ENCODE measurements at places on chromosomes 4 and X.

- DNase-seq = no peak
These were observed 266.6 kb downstream of the ZNF674 start for GRCh38 chrX:46278572-46278971.

DNA sequence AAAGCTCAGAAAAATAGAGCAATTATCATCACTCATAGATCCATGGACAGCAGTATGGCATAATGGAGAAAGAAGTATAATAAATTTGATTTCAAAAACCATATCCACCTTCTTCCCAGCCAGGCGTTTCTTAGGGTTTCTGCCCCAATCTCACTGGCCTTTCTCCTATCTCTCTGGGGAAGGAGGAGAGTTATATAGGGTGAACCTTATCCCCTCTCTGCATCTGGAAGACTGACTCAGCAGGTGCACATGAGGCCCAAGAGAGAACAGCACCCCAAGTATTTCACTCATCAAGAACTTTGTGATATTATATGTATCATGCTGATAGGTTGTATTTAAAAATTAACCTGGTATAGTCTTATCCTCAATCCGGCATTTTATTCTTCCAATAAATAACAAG lies 318.8 kb upstream of the RASGEF1B start:
- no peak for DNase-seq

GRCh38 chr4:83558059-83558653 lies 22.2 kb downstream of the GPAT3 start:
- DNase-seq = no peak

DNA sequence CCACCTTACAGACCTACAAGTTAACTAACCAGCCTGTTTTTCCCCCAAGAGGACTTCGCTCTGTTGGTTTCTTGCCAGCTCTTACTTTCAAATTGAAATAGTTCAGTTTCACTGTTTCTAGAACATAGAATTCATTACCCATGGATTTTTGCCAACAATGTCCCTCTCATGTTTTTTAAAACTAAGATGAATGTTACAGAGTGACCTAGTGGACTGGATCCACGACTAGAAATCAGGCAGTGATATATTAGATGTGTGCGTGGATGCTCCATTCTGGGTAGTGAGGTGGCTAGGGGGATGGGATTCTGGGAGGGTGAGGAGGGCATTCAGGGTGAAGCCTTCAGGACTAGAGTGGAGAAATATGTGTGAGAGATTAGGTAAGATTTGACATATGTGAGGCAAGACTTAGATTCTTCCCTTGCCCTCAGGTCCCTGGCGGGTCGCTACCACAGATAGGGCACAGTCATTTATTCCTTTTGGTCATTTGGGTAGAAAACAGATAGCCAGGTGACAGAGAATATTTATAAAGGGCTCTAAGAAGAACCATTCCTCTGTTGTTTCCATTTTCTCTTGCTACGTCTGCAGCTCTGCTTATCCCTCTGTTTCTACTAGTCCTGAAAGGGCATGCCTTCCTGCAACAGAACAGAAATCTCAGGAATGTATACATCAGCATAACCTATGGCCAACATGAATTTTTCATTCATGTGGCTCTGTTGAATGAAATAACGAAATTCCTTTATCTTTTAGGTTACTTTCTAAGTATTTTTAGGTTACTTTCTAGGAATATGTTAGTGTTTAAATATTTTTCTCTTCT lies 15.4 kb upstream of the JADE1 start:
- DNase-seq = no peak

DNA sequence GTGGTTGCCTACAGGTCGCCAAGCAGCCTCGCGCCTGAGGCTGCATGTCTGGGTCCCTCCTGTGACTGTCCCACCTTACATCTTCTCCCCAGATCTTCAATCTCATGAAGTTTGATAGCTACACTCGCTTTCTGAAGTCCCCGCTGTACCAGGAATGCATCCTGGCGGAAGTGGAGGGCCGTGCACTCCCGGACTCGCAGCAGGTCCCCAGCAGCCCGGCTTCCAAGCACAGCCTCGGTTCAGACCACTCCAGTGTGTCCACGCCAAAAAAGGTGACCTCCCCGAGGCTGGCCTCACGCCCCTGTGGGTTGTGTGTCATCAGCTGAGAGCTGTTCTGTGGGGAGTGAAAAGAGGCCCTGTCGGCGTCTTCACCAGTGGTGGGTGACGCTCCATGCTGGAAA lies 24.9 kb upstream of the HGFAC start:
- DNase-seq = no peak

DNA sequence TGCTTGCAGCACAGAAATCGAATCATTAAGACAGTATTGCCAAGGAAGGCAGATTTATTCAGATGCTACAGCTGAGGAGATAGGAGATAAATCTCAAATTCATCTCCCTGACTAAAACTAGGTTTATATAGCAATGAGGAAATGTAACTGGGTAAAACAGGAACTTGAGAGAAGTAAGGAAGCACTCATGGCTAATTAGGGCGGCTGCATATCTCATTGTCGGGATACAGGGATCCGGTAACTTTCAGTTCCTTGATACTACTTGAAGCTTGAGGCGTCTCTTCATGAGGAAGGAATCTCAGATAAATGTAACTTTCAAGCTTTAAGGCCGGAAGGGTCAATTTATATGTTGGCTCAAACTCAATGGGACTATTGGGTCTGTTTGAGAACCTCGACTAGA lies 129.2 kb upstream of the WDR1 start:
- no peak for DNase-seq

DNA sequence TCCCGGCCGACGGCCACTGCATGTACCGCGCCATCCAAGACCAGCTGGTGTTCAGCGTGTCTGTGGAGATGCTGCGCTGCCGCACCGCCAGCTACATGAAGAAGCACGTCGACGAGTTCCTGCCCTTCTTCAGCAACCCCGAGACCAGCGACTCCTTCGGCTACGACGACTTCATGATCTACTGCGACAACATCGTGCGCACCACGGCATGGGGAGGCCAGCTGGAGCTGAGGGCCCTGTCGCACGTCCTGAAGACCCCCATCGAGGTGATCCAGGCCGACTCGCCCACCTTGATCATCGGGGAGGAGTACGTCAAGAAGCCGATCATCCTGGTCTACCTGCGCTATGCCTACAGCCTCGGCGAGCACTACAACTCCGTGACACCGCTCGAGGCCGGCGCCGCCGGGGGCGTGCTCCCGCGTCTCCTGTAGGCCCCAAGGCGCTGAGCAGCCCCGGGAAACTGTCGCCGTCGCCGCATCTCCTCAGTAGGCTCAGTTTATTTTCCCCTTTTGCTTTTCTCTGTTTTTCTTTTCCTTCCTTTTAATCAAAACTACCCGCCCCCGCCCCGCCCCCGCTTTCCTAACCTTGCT lies 799 bp downstream of the OTUD6A start:
- no peak for DNase-seq

DNA sequence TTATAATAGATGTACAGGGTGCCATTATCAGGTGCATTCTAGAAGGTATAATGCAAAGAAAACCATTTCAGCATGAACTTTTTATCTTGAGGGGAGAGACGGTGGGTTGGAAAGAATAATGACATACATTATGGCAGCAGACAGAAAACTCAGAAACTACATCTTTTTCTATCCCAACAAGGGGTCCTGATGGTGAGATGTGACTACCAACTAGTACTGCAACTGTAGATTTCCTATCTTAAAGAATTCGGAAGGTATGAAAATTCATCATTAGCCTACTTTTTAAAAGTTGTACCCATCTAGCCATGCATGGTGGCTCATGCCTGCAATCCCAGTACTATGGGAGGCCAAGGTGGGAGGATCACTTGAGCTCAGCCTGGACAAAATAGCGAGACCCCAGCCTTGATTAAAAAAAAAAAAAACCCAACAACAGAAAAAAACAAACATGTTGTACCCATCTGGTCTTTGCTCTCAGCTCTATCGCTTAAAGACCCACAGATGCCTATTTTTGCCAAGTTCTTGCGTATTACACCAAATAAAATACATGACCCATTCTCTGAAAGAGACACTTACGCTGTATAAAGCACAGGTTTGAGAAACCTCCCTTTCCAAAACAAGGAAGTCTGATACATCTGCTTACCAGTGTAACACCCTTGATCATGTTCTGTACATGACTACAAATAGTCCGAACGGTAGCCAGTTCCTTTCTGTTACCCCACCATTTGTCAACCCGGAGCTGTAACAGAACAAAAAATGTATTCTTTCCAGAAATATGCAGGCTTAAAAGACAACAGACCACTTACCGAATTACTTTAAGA lies 1.6 kb downstream of the RPL9 start:
- no peak for DNase-seq

DNA sequence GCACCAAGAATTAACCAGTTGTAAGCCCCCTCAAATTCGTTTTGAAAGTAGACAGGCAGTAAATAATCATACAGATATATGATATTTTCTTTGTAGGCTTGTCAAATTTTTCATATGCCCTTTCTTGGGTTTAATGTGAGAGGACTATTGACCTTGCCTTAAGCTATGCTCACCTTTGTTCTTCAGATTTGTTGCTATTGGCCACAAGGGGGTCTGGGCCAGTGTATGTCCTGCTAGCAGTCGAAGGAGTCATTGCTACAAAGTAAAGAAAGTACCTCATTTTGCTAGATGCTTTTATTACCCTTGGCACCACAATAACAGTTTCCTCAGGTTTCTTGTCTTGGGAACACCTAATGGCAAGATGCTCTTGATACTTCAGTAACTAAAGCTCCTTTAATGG lies 51.7 kb downstream of the IGSF1 start:
- no peak for DNase-seq

- no peak for DNase-seq
These were observed 220.7 kb downstream of the TACR3 start for GRCh38 chr4:103499094-103499493.

DNA sequence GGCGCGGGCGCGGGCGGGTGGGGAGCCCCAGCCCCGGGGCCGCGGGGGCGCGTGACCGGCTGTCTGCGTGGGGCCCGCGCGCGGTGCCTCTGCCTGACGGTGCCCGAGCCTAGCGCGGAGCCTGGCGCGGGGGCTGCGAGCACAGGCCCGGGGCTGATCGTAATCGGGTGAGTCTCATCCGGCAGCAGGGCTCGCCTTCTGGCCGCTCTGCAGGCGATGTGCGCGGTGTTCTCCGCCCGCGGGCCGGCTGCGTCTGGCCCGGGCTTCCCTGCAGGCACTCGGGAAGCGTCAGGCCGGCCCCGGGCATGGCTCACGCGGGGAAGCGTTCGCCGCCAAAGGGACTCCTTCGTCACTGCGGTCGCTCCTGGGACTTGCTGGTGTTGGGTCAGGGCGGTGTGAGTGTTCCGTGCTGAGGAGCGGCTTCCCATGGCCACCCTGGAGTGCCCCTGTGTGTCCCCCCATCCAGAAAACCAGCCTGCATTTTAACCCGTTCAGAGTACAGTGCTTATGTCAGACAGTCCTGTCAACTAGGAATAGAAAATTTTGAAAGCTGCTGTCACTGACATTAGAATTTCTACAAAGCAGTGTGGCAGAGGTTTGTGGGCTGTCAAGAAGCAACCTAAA lies 40.6 kb downstream of the FAM149A start:
- DNase-seq = no peak

GRCh38 chr4:123535037-123535748 lies 138.6 kb downstream of the SPRY1 start:
- no peak for DNase-seq

DNA sequence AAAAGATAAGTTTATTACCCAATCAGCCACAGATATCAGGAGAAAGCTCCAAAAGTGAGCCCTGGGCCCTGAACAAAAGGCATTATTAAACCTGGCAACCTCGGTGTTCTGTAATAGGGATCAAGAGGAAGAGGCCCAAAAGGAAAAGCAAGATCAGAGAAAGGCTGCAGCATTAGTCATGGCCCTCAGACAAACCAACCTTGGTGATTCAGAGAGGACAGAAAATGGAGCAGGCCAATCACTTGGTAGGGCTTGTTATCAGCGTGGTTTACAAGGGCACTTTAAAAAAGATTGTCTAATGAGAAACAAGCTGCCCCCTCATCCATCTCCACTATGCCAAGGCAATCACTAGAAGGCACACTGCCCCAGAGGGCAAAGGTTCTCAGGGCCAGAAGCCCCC lies 75.7 kb downstream of the AGTR2 start:
- DNase-seq = no peak

DNA sequence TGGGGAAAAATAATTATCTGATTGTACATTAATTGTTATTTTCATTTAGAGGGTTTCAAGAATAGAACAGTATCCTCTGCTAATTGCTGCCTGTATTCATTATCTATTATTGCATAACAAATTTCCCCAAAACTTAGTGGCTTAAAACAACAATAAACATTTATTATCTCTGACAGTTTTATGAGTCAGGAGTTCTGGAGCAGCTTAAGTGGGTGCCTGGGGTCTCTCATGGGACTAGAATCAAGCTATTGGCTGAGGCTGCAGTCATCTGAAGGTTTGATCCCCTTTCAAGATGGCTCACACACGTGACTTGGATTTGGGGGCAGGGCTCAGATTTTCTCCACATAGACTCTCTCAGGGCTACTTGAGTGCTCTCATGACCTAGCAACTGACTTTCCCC lies 98.1 kb upstream of the JADE1 start:
- no peak for DNase-seq

DNA sequence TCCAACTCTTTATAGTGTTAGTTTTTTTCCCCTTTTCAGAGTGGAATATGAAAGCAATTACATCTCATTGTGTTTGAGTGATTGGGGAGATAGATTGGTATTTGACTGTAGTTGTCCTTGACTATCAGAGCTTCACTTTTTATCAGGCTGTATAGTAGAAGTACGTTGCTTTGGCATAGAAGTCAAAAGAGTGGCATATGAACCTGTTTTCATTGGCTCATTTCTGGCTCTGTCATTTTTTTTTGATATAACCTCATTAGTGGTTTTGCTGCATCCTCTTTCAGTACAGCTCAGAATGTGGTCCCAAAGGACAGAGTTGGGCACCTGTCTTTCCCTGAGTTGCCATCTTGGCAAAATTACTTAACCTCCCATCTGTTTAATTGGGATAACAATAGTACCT lies 1.4 kb downstream of the TMA16 start:
- DNase-seq = no peak

GRCh38 chrX:50579955-50580354 lies 109.3 kb upstream of the DGKK start:
- peak; percentile 0 for DNase-seq

GRCh38 chr4:112245383-112245782 lies 13.8 kb downstream of the AP1AR start:
- no peak for DNase-seq

DNA sequence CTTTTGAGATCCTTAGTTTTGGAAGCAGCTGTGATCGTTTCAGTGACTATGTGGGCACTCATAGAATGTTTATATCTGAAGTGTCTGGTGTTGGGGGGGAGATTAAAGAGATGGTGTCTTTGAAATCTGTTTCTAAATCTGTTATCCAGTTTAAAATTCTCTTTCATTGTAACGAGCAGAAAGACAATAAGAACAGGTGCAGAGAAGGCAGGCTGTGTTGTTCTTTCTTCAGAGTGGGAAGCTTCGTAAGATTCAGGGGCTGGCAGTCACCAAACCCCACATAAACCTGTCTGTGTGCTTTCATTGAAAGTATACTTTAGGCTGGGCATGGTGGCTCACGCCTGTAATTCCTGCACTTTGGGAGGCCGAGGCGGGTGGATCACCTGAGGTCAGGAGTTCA lies 16.3 kb upstream of the DHRSX start:
- no peak for DNase-seq

DNA sequence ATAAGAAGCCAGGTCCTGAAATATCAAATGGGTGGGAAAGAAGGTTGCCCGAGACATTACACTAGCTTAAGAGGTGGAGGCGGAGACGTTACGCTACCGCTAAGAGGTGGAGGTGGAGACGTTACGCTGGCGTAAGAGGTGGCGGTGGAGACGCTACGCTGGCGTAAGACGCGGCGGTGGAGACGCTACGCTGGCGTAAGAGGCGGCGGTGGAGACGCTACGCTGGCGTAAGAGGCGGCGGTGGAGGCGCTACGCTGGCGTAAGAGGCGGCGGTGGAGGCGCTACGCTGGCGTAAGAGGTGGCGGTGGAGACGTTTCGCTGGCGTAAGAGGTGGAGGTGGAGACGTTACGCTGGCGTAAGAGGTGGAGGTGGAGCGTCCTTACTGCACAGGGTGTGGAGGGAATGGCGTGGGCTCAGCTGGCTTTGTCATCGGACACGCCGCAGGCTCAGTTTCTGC lies 12.8 kb downstream of the CYP4V2 start:
- DNase-seq = peak; percentile 49

All from activated CD8-positive, alpha-beta memory T cell treated with anti-CD3 and anti-CD28 coated beads for 4 hours (primary cell).